ENCODE measurements at places on chromosomes 7 and 10. TPM values are rescaled to one million over a fixed set of nuclear protein-coding genes. Genes with fewer than 3 reads are reported as not detected.
A peak's percentile ranks its signal among the peaks of the same experiment; 100 is the strongest.

- no peak for DNase-seq
These were observed 652.1 kb downstream of the SDK1 start for GRCh38 chr7:3953133-3953532.

GRCh38 chr10:102801496-102801895, 35.7 kb downstream of the CYP17A1 start:
- DNase-seq, result no peak

DNA sequence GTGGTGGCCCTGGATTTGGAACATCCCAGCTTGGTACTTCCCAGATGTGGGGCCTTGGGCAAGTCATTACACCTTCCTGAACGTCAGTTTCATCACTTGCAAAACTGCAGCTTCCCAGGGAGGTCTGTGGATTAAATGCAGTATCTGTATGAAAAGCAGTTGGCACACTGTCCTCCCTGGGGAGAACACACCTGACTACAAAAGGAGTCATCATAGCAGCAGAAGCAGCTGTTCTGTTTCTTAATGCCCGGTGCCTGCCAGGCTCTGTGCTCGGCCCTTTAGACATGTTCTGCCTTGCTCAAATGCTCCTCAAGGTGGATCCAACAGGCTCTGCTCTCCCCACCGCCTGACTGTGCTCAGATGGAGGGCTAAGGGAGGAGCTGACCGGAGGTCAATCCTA, 31.0 kb downstream of the CDCA7L start:
- DNase-seq, result no peak

GRCh38 chr10:3671386-3671955, 113.5 kb downstream of the KLF6 start:
- DNase-seq, result no peak

GRCh38 chr7:6022707-6023106, 8.5 kb upstream of the ANKRD61 start:
- no peak for DNase-seq

- no peak for DNase-seq
These were observed 72.5 kb upstream of the ANKRD1 start for GRCh38 chr10:90993340-90993739.

GSTO2 gene
- total RNA-seq, result 0.25 TPM

DNAH11 gene
- 1.3 TPM for total RNA-seq

DNA sequence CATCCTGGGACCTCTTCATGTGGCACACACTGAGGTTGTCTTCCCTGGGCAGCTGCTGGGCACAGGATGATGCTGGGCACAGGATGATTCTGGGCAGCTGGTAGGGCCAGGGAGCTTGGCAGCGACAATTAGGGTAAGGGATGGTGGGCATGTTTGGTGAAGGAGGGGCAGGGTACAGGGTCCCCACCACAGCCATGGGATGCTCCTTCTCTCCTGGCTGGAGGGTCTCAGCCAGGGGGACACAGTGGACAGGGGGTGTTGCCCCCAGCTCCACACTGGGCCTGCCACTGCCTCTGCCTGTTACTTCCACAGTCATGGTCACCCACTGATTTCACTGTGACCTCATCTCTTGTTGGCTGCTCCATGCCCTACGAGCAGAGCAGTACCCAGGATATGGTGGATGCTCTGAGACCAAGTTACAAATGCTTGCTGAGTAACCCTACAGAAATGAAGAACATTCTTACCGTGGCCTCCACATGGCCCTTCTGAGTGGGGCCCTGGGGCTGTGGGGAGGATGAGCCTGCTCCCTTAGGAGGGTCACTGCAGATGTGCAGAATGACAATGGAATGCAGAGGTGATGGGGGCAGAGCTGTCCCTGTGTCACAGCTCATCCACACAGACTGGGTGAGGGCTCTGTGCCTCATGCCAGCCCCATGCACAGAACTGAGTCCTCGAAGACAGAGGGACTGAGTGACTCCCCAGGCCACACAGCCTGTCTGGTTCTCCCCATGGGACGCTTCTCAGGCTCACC, 28.4 kb upstream of the RET start:
- no peak for DNase-seq

DNA sequence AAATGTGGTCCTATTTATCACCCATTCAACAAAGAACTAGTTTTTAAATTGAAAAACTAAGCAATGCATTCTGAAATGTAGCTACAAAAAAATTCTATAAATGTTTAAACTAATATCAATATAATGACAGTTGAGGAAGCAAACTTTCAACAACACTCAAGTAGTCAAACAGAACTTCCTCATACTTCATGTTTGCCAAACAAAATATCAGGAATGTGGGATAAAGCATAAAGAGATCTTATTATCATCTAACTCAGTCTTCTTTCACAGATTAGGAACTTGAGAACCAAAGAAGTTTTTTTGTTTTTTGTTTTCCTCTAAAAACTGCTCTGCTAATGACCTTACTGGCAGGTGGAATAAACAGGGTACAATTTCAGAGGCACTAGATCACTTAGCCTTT, 116.2 kb downstream of the JAZF1 start:
- no peak for DNase-seq

PALD1 gene
- 90.4 TPM for total RNA-seq

DNA sequence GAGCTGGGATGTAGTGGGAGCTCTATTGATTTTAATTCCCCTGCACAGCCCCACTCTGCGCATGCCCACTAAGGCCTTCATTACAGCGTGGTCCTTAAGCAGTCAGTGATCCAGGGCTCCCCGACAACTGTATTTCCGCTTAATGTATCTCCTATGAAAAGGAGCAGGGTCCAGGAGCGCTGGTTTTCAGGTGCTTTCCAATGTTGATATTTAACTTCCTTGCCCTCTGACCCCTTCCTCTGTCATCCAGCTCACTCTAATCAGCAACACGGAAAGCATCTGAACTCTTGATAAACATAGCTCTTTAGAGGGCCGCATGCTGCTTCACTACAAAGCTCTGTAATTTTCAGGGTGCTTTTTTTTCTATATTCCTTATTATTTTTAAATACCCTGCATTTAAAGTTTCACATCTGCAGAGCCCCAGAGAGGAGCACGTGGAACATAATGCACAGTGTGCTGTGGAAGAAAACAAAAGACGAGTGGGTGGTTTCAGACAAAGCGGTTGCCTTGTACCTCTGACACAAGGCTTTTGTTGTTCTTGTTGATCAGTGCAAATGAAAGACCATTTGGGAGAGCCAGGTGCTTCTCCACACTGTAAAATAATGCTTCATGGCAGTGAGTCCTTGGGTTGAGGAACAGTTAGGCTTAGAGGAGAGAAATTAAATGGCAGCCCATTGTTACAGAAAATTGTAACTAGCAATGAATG, 465.9 kb upstream of the CELF2 start:
- DNase-seq, result no peak

DNA sequence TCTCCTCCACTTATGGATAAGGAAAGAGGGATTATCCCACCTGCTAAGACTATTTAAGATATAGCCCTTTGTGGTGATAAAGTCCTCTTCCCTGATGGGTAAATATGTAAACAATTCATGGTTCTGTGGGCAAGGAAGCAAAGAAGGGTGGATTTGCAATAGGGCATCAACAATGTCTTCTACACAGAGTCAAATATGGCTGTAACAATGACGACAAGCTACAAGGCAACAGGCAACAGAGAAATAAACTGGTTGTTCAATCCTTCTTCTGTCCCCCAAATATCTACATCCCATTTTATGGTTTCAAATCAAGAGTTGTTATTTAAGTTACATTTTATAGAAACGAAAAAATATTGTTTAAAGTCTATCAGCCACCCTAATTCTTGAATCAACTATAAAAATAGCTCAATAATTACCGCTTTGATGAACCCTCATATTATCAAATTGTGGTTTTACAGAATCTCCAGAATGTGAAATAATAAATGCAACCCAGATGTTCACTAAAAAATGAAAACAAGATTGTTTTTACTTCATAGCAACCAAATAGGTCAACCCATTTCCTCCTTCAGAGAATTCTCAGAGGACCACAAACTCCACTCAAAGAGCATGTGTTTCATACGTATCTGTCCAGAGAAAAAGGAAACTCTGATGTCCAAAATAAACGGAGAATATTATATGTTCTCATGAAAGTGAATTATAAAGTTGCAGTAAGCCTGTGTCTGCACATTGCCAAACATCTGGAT, 13.8 kb downstream of the CYTH3 start:
- peak; percentile 19 for DNase-seq

- DNase-seq, result no peak
These were observed 473 bp upstream of the ZNF32 start for GRCh38 chr10:43649185-43649523.

POM121L12 gene
- total RNA-seq, result not detected

DNA sequence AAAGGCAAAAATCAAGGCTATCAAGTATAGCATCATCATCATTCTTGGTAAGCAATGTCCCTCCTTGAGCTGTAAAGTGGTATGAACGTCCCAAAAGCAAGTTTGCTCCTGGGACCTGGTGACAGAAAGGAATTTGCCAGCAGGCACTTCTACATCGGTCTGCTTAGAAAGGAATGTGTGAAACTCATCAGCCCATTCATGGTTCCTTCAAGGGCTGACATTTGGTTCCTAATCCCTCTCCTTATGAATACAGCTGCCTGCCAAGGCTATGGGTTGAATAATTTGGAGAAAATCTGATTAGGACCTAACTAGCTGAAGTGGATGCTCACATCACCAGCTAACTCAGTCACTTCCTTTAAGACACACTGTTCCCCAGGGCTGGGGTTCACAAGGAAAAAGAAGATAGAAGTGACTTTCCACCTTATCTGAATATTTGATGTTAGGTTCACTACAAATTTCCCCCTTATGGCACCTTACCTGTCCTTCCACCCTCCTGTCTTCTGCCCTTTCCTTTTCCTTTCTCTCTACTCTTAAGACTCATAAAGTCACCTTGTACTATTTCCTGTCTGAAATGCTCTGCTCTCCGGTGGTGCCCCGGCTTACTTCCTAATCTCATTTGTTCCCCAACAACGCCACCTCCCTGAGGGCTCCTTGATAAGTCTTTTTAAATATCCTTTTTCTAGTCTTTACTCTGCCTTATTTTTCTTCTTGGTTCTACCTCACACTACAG, 187.1 kb downstream of the NPSR1 start:
- no peak for DNase-seq

DNA sequence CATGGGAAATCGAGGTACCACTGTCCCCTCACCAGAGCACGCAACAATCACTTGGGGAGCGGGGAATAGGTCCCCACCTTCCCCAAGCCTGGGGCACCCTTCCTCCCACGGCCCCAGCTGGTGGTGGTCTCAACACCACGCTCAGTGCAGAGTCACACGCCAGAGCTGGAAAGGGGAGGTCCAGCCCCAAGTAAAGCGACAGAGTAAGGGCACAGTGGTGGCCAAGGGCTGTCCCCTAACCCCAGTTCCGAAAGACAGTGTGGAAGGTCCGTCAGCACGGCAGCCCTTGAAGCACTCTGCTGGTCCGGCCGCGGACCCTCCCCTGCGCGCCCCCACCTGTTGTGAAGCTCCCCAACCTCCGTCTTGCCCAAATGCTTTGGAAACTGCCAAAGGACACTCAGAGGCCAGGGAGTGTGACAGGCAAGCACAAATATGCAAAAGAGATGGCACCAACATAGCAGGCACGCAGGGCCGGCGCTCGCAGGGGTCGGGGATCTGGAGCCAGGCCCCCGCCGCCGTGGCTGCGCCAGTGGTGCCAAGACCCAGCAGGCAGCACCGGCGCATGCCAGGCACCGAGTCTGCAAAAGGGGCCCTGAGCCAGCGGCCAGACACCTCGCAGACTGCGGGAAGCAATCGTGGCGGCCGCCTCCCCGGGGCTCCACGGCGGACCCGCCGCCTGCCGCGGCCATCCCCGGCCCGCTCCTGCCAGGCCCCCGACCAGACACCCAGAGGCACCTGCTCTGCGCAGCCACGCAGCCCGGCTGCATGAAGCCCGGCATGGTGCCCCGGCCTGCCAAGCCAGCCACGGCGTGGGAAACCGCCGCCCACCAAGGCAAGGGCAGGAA, 51.6 kb upstream of the SRRM3 start:
- DNase-seq, result no peak

- DNase-seq, result no peak
These were observed 74.1 kb downstream of the ADARB2 start for GRCh38 chr10:1663226-1663625.

ADRB1 gene
- 0.13 TPM for total RNA-seq

- no peak for DNase-seq
These were observed 102.3 kb downstream of the CCDC7 start for GRCh38 chr10:32548208-32548607.

LRRC4 gene
- total RNA-seq, result 0.40 TPM

DNA sequence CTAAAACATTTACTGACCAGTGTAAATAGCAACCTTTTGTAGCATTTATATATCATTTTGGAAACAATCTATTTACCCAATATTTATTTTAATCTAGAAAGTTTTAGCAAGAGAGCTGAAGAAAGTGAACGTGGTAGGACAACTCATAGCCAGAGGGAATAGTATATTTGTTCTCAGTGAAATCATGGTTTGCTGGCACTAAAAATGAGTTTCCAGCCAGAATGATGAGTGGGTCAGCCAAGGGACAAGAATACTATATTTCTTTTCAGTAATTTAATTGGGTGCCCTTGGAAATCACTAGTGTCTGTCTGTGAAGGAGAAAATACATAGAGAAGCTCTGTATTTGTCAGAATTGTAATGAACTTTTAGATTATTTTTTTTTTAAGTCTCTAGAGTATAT, 74.9 kb downstream of the MINPP1 start:
- DNase-seq, result no peak

DNA sequence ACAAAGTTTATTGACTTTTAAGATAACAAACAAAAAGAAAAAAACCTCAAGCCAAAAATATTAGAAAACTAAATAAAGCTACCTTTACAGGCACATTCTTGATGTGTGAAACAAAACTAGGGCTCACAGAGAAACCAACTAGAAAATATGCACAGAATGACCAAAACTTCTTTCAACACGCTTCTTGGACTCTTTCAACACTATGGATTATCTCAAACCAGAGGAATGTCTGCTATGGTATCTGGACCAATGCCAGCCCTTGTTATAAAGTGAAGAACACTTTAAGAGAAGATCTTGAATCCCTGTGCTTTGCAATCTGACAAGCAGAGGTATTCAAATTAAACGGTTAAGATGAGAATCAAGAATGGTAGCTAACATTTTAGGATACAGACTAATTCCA, 76.6 kb downstream of the DNAJC1 start:
- peak; percentile 46 for DNase-seq

- DNase-seq, result no peak
These were observed 203.6 kb downstream of the TCF7L2 start for GRCh38 chr10:113153493-113154102.

DNA sequence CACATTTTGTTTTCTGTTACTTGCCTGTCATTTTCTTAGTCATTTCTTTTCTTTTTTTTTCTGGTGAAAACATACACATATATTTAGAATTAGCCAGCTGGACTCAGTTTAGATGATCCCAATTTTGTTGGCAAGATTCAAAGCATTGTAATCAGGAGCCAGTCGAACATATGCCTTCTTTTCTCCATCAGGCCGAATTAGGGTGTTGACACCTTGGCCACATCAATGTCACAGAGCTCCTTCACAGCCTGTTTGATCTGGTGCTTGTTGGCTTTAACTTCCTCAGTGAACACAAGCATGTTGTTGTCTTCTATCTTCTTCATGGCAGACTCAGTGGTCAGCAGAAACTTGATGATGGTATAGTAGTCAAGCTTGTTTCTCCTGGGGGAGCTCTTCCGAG, 32.6 kb downstream of the PHF14 start:
- DNase-seq, result no peak

- DNase-seq, result no peak
These were observed 21.2 kb downstream of the ZMIZ2 start for GRCh38 chr7:44769776-44770294.
